Effector memory CD8-positive, alpha-beta T cell (primary cell): ENCODE measurements at places on chromosomes 7 and 10.
A peak's percentile ranks its signal among the peaks of the same experiment; 100 is the strongest.

DNA sequence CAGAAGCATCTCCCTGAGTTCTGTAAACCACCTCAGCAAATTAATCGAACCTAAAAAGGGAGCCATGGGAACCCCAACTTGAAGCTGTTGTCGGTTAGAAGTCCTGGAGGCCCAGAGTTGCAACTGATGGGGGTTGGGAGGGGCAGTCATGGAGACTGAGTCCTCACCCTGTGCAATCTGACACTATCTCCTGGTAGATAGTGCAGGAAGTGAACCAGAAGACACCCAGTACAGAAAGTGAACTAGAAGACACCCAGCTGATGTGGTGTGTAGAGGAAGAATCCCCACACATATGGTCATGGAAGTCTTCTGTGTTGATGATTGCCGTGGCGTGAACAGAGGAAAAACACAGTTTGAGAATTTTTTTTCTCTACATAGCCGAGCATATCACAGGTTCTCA, 58.8 kb upstream of the SRRM3 start:
- peaks cover 22% of the 10 kb centered on the region for H3K27me3 ChIP-seq
- no peak overlapping the region for H3K27ac ChIP-seq
- peak overlapping the region; percentile 39 for H3K4me3 ChIP-seq
- H3K36me3 ChIP-seq: no peaks in the 10 kb centered on the region

DNA sequence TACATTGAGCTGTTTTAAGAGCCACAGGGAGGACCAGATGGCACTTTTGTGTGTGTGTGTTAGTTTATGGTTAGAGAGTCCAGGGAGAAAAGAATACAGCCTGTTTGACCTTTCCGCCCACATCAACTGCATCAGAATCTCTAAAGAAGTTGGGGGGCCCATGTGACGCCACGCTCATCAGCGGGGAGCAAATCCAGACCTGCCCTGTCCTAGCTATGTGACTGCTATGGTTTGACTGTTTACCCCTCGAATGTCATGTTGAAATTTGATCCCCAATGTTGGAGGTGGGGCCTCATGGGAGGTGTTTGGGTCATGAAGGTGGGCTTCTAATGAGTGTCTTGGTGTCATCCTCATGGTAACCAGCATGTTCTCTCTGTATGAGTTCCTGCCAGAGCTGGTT, 128.0 kb downstream of the ADRA2A start:
- DNase-seq: no peak
- peaks cover 86% of the 10 kb centered on the region for H3K27me3 ChIP-seq
- no peak overlapping the region for H3K27ac ChIP-seq
- H3K4me3 ChIP-seq: no peak overlapping the region
- H3K36me3 ChIP-seq: no peaks in the 10 kb centered on the region

DNA sequence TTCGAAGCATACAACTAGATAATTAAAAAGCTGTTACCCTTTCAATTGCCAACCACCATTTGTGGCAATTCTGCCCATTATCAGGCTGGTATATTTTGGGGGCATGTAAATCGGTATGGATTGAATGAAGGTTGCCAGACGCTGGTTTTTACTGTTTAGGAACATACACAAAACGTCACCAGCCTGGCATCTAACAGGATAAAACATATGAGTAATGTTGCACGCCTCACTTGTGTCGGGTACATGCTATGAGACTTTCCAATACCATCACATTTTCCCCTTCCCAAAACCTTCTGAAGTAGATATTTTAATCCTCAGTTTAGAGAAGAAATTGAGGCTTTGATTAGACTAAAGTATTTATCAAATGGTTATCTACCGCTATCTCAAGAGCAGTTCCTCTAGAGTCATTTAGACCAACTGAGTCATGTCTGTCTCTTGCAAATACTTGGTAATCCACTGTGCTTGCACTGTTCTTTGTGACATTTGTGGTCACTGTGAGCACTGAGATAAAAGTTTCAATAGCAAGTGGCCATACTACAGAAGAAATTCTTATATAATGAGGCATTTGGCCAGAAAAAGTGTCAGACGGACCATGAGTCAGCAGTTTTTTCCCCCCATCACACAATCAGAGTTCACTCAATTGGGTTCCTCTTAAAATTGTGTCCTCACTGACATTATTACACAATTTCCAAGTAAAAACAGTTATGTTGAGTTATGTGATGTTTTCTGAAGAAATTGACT, 498.7 kb downstream of the NXPH1 start:
- H3K4me3 ChIP-seq: no peak overlapping the region
- DNase-seq: no peak
- no peaks in the 10 kb centered on the region for H3K4me1 ChIP-seq
- H3K36me3 ChIP-seq: no peaks in the 10 kb centered on the region

DNA sequence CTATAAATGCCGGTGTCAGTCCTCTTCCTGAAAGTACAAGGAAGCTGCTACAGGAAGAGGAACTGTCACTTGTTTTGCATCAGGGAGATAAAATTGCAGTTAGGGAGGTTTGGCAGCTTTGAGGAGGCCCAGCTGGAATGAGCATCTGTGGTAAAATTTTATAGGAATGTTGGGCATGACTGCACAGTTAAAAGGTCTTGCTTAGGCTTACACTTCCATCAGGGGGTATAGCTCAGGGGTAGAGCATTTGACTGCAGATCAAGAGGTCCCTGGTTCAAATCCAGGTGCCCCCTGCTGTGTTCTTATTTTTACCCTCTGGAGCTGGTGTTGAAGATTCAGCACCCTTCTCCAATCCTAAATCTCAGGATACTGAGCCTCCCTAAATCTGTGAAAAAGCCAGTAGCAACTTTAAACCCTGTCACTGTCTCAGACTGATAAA, 65.9 kb downstream of the ZNF467 start:
- DNase-seq: no peak
- H3K4me3 ChIP-seq: no peak overlapping the region
- no peak overlapping the region for H3K27ac ChIP-seq
- H3K4me1 ChIP-seq: no peaks in the 10 kb centered on the region

DNA sequence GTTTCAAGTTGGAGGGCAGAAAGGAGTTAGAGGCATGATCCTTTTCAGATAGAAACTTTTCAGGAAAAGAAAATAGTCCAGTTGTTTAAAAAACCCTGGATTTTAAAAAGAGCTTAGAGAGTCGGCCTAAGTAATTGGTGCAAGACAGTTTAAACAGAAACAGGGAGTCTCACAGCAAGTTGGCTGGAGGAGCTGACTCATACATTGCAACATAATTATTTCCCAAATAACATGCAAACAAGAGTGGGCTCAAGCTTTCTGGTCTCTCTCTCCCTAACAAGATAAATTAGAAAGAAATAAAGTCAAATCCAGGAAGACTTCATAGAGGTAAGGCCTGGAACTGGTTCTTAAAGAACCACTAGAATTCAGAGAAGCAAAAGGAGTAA, 100.3 kb upstream of the AGBL3 start:
- no peaks in the 10 kb centered on the region for H3K27me3 ChIP-seq
- H3K4me3 ChIP-seq: no peak overlapping the region

DNA sequence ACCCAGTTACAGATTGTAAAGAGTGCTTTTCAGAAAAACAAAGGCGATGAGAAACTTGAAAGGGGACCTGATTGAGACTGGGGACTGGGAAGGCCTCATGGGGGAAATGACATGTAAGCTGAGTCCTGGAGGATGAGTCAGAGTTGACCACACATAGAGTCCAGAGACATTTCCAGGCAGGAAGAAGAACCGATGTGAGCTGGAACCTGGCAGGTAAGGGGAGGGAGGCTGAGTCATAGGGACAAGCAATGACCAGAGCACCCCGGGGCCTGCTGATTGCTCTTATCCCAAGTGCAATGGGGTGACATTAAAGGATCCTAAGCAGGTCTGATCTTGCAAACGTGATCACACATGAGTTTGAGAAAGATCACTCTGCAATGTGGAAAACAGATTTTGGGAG, 11.7 kb downstream of the TLL2 start:
- H3K27ac ChIP-seq: no peak overlapping the region
- H3K4me3 ChIP-seq: no peak overlapping the region
- no peaks in the 10 kb centered on the region for H3K36me3 ChIP-seq
- no peaks in the 10 kb centered on the region for H3K4me1 ChIP-seq

DNA sequence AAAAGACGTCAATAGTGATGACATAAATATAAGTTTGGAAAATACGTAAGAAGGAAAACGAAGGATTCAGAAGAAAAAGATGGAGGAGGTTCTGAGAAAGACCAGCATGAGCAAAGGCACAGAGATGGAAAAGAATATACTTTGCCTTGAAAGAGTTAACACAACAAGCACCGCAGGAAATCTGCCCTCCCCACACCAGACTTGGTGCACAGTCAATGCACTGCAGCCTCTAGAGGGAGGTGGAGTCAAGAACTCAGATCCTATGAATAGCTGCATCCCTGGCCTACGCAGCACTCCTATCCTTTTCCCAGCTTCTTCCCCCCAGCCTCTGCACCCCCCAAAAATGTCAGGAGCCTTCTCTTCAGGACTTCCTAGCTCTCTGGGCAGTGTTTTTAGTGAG, 1370.6 kb upstream of the LRRTM3 start:
- H3K4me3 ChIP-seq: no peak overlapping the region
- no peak for DNase-seq
- H3K4me1 ChIP-seq: no peaks in the 10 kb centered on the region
- H3K36me3 ChIP-seq: no peaks in the 10 kb centered on the region
